ENCODE measurements at places on chromosomes 4 and X.

DNA sequence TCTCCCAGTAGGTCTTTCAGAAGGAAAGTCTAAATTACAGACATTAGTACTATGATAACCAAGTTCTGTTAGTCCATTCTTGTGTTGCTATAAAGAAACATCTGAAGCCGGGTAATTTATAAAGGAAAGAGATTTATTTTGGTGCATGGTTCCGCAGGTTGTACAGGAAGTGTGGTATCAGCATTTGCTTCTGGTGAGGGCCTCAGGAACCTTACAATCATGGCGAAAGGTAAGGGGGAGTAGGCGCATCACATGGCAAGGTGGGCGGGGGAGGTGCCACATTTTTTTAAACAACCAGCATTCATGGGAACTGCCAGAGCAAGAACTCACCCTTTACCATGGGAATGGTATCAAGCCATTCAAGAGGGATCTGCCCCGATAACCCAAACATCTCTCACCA, 26.2 kb upstream of the USP46 start:
- DNase-seq, result no peak

GRCh38 chrX:153456161-153456560, 10.3 kb upstream of the TREX2 start:
- no peak for DNase-seq

- no peak for DNase-seq
Observed at GRCh38 chrX:33324099-33324498, 112.8 kb upstream of the DMD start.

- no peak for DNase-seq
Observed at GRCh38 chr4:4428966-4429875, 42.3 kb downstream of the NSG1 start.

GRCh38 chr4:13182133-13182532, 302.0 kb downstream of the RAB28 start:
- no peak for DNase-seq

DNA sequence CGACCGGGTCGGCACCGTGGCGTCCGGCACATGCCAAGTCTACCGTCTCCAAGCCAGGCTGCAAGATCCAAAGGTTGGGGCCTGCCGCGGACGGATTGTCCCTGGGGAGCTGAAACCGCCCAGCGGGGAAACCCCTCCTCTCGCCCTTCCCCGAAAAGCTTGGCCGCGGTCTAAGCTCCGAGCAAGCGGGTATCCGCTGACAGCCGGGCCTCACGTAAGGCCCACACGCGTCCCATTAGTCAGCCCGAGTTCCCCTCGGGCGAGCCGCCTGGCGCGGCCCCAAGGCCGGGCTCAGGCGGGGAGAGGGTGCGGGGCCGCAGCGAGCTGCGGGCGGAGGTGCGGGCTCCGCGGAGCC, 6.8 kb upstream of the BCOR start:
- DNase-seq, result peak; percentile 60

DNA sequence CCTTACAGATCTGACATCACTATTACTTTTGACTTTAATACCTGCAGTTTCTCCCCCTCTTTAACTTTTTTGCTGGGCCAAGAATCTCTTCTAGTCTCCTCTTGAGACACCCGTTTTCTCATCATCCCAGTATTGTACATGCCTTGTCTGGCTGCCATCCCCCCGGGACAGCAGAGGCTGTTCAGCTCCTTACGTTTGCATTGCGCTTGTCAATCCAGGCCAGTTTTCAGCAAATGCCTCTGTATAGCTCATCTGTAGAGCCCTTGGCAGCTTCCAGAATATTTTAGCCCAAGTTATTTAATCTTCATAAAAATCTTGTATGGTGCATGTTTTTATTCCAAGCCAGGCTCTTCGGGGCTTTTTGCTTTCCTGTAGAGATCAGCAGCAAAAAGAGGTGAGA, 22.3 kb upstream of the HOPX start:
- no peak for DNase-seq

DNA sequence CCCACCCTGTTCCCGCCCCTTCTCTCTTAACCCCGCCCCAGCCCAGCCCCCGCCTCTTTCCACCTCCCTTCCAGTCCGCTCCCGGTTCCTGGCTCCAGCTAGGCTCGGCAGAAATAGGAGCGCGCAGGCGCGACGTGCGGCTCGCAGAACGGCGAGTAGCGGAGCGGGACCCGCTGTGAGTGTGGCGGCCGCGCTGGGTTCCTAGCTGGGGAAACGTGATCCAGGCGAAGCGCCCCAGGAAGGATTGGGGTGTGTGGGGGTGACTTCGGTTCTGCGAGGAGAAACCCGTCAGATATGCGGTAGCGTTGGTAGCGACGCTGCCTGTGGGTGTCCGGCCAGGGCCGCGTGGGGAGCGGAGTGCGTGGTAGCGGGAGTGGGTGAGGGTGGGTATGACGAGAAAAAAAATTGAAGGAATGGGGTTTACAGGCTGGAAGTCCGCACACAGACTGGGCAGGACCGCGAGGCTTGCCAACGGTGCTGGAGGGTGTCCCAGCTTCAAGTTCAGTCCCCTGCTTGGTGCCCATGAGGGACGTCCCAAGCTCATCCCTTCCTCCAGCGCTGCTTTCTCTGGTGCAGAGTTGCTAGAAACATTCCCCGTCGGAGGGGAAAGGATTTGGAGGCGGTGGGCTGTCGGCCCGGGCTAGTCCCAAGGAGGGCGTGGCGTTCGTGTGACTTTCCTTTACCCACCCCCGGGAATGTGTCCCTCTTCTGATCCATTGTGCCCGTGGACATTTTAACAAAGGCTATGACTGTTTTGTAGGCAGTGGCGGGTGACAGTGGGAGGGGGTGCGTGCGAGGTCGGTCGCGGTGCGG, at the start of gene PRRG1:
TSS of gene PRRG1 (plus strand) at position 144 of the 813 bp plus-strand sequence. CDS start 56,886 bp downstream, outside the sequence.
- no peak for DNase-seq

GRCh38 chr4:102104278-102104677, 241.0 kb downstream of the SLC39A8 start:
- DNase-seq, result no peak

DNA sequence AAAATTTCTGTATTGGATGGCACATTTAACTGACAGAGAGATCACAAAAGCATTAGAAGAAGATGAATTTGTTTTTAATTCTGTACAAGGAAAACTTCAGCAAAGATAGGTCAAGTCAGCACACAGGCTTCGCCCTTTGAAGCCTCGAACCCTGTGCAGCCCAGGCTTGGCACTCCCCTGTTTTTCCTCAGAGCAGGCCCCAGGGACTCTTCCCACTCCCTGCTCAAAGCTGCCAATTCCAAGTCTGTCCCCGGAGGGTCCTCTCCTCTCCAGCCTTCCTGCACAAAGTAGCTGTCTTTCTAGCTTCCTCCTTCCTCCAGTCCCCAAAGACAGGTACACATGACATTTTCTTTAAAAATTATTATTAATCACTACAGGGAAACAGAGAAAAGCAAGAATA, 466.3 kb downstream of the PPARGC1A start:
- no peak for DNase-seq

- DNase-seq, result no peak
Observed at GRCh38 chr4:8775121-8775520, 96.5 kb downstream of the HMX1 start.

- DNase-seq, result no peak
Observed at GRCh38 chr4:1502501-1502886, 96.3 kb upstream of the NKX1-1 start.

GRCh38 chr4:31294655-31295480, 574.7 kb downstream of the PCDH7 start:
- DNase-seq, result no peak

DNA sequence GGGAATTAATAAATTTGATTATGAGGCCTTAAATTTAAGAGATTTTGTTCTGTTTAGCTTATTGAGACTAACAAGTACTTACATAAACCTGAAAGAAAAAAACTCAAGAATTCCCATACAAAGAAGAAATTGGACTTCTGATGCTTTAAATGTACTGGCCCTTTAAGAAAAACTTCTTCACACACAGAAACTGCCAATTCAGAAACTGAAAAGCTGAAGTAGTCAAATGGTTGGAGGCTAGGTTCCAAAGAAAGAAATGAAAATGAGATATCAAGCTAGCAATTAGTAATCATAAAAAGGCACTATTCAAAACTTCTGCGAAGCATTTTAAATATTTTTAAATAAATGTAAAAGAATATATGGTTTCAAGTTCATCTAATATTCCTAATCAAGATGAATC, 151.3 kb downstream of the THOC2 start:
- no peak for DNase-seq

DNA sequence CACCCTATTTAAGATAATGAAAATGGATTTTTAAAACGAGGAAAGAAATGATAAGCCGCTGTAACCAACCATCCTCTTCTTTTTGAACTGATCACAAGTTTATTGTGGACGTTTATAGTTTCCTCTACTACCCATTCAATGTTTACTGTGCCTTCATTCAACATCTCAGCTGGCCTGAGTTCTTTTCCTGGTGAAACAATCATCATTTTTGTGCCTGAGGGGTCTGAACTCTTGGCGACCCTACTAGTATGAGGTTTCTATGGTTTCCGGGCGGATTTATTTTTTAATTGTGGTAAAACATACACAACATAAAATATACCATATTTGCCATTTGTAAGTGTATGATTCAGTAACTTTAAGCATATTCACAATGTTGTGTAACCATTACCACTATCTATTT, 100.7 kb downstream of the SPRY1 start:
- no peak for DNase-seq

DNA sequence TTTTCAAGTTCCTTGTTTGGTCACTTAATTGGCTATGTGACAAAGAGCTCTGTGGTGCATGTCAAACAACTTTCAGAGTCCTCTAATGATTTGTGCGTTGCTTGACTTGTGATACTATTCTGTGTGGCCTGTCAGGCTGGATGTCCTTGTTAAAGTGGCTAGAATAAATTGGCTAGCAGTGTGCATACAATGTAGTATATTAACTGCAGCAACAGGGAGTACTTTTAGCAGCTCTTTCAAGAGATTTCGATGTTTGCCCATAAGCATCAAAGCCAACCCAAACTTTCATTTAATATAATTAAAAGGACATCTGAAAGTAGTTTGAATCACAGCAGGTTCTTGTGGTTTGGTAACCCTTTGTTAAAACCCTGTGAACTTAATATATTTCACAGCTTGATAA, 718.9 kb downstream of the ADGRL3 start:
- DNase-seq, result no peak

DNA sequence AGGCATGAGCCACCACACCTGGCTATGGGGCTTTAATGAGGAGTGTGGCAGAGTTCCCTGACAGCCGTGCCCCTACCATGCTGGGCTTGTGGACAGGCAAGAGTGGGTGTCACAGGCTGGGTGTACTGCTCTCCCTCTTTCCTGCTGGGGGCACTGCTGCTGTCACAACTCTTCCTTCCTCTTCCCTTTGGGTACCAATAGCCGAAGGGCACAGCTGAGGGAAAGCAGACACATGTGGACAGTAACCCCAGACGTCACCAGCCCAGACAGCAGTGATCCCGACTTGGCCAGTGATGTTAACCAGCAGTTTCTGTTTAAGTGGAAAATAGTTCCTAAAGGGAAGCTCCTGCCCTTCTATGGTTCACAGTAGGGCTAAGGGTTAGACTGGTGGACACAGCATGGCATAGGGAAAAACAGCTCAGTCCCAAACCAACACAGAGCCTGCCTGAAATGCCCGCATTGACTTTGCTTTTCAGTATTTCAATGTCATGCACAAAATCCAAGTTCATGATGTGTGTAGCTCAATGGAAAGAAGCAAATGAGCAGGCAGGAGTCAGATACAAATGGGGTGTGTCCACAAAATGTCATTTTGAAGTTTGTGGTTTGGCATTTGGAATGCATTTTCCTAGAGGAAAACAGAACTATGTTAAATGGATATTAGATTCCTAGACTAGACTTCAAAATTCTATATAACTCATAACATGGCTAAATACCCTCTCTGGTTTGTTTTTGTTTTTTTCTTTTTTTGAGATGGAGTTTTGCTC, 24.9 kb upstream of the DDX3X start:
- no peak for DNase-seq

- no peak for DNase-seq
Observed at GRCh38 chr4:7705593-7705992, 234.1 kb downstream of the AFAP1 start.

- no peak for DNase-seq
Observed at GRCh38 chrX:53494436-53494835, 60.3 kb upstream of the HSD17B10 start.

DNA sequence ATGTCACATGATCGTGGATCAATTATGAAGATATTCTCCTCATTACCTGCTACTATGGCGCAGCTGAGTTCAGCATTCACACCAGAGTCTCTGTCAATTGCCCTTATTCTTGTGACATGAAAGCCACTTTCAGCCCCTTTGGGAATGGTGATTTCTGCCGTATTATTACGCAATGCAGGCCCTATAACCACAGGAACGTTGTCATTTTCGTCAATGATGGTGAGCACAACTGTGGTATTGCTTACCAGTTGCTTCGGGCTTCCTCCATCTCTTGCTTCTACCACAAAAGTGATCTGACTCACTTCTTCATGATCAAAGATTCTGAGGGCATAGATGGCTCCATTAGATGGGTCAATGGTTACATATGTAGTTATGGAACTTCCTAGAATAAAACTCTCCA, 2.1 kb downstream of the PCDH18 start:
- no peak for DNase-seq

All from activated CD4-positive, alpha-beta T cell treated with anti-CD3 and anti-CD28 coated beads, Interleukin-2, Interleukin-6, amounts not matched to agents 100 ng/mL and 50 ng/mL, durations not matched to agents 16 hours and 8 hours (primary cell).